ENCODE measurements at places on chromosomes 16 and 17.

DNA sequence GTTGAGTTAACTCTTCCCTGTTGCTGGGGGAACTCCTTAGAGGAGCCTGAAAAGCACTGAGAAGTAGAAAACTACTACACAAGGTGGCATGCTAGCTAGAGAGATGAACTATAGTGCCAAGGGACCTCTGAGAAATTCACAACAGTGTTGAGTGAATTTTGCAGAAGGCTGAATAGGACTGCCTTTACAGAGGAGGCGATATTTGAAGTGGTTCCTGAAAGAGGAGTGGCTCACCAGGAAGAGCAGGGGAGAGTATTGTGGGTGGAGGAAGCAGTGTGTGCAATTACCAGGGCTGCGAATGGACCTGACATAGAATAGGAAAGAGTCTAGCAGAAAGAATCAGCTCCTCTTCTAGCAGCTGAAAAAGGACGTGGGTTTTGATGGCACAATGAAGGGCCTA is 66.4 kb downstream of the CDK5R1 start:
- no peak for DNase-seq

- DNase-seq: no peak
These were observed 4.8 kb downstream of the ATP2A3 start for GRCh38 chr17:3959295-3959899.

DNA sequence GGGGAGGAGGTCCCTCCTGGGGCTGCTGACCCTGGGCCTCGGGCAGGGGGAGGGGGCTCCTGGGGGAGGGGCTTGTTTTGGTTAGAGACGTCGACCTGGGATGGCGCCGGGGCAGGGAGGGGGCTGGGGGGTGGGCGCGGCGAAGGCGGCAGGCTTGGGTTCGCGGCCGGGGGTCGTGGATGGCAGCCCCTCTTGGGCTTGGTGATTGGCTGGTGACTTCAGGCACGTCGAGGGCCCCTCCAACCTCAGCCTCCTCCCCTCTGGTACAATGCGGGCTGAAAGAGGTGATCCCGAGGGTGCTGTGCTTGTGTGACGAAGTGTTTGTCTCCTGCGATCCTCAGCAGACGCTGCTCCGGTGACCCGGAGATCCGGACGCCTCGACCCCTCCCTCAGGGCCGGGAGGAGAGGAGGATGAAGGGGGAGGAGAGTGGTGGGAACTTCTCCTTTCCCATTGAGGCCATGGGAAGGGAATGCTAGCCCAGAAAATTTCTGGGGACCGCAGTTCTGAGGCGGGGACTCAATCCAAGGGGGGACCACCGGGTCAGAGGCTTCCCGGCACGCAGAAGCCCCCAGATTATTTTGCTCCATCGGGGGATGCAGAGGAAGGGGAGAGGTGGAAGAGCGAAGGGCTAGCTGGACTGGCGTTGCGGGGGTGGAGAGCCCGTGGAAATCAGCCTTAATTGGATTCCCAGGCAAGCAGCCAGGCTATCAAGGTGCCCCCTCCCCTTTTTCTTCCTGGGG is 43.9 kb downstream of the RAI1 start:
- no peak for DNase-seq

DNA sequence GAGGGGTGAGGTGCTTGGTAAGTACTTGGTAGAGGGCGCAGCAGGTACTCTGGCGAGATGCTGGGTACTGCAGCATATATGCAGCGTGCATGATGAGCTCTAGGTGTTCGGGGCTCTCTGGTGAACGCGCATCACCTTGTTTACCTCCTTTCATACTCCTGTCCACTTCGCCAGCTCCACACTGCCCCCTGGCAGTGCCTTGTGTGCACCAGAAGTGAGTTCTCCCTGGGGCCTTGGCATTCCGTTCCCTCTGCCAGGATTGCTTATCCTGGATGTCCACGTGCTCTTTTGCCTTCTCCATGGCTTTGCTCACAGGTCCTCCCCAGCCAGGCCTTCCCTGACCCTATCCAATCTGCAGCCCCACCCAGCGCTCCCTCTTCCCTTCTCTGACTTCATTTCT is 154.2 kb downstream of the MRM1 start:
- DNase-seq: peak; percentile 22

GRCh38 chr17:14011740-14012405 is 57.4 kb upstream of the COX10 start:
- no peak for DNase-seq

DNA sequence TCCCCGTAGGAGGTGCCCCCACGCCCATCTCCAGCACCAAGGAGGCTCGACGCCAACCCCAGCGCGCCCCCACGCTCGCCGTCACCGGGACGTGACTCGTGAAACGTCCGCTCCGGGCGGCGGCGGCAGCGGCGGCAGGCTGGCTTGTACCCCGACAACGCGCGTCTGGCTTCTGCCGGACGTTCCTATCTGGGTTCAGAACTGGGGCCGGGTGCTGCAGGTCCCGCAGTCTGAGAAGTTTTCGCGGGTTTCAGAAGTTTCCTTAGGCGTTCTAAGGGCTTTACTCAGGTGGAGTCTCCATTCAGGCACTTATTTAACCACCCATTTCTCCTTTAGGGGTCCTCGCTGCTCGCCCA is 672 bp upstream of the ALKBH5 start:
- peak; percentile 68 for DNase-seq

- no peak for DNase-seq
These were observed 5.9 kb upstream of the ADGRG3 start for GRCh38 chr16:57661936-57662906.

GRCh38 chr17:56910509-56911235 is 3.2 kb downstream of the TRIM25 start:
- no peak for DNase-seq

GRCh38 chr17:44314524-44314868 is 6.1 kb downstream of the RUNDC3A start:
- no peak for DNase-seq

DNA sequence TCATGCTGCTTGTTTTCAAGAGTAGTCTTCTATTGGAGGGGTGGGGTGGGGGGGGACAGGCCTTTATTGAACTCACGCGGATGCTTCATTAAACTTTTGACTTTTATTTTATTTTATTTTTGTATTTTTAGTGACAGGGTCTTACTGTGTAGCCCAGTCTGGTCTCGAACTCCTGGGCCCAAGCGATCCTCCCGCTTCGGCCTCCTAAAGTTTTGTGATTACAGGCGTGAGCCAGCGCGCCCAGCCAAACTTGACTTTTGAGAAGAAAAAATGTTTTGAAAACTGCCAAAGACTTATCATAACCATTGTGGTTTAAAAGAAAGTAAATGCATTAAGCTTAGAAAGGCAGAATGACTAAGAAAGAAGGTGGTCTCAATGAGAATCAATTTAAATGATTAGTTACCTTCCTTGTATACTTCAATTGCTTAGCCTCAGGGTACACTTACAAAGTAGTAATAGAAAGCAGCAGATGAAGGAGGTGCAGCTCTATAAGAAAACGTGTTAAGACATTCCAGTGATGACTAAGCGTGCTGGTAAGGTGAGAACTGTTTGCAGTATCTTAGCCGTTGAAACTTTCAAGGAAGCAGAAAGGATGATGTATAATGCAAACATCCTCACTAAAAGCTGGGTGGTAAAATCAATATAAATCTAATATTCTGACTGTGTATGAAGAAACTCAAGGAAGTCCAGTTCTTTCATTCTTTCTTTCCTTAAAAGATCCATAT is 1.2 kb downstream of the AP2B1 start:
- no peak for DNase-seq

DNA sequence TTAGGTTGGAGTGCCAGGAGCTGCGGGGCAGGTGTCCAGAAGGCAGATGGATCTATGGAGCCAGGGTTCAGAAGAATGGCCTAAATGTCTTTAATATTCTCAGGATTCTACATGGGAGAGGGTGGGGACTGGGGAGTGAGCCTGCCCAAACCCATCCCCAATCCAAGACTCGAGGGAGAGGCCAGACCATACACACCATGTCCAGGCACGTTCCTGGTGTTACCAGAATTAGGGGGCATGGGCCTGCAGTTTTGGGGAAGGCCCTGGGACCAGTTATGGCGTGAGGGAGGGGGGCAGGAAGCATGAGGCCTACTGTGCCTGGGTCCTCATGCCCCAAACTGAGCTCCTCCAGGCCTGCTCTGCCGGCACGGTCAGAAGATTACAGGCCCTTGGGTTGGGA is 1.9 kb downstream of the TAX1BP3 start:
- no peak for DNase-seq

DNA sequence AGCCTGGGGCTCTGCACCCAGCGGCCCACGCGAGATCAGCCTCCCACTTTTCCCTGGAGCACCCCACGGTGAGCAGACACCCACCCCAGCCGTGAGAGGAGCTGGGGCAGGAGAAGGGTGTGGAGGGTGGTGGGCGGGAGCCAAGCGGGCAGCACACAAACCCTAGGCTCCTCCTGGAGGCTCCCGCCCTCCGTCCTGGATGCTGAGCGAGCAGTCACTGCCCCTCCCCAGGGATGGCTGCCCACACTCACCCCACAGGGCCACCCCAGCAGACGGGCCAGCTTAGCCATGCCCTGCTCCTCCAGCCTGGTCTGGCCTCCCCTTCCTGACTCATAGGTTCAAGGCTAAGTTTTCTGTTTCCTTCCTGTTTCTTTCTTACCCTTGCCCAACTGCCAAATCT is 15.7 kb upstream of the ABCC3 start:
- DNase-seq: no peak

- DNase-seq: no peak
These were observed 137.7 kb downstream of the TMEM132E start for GRCh38 chr17:34717092-34717491.

- no peak for DNase-seq
These were observed 171.6 kb downstream of the SHISA6 start for GRCh38 chr17:11412654-11413053.

GRCh38 chr16:54347961-54348360 is 61.4 kb upstream of the IRX3 start:
- no peak for DNase-seq

- DNase-seq: no peak
These were observed 50.3 kb downstream of the N4BP1 start for GRCh38 chr16:48559462-48560211.

GRCh38 chr16:65306722-65307121 is 184.9 kb upstream of the CDH11 start:
- DNase-seq: no peak

DNA sequence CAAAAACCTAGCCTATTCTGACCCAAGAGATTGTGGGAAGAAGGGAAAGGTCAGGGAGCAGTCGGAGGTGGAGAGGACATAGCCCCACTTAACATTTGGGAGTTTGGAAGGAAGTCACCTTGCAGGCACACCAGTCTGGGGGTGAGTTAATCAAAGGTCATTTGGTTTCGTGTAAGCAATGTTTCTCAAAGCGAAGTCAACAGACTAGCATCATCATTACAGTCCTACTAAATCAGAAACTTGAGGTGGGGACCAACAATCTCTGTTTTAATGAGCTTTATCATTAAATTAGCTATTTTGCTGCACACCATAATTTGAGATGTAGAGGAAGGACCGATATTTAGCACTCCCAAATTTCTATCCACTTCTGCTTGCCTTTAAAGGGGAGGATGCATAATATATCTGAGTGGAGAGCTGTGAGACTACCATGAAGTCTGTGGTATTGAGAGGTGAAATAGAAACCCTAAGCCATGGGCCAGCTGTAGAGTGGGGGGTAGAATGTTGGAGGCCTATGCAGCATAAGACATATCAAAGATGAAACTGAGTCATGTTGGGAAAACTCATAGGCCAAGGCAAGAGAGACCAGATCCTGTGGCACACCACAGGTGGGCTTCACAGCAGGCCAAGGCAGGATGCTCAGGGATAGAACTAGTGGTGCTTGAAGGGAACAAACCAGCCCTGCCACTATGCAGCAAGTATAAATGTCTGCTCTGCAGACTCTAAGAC is 141.7 kb upstream of the ANKFN1 start:
- DNase-seq: no peak

GRCh38 chr16:56477096-56477878 is 25.9 kb downstream of the OGFOD1 start:
- DNase-seq: no peak

DNA sequence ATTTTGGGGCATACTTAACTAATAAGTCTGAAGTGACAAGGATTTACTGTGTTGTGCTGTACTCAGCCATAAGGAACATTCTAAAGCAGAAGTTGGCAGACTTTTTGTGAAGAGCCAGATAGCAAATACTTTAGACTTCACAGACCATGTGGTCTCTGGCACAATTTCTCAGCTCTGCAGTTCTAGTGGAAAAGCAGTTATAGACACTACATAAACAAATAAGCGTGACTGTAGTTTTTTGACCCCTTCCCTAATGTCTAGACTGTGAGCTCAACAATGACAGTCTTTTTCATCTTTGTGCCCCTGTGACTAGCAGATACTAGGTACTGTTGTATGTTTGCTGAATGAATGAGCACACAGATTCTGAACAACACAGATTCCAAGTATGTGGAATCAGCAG is 4.9 kb downstream of the RPAIN start:
- DNase-seq: no peak

DNA sequence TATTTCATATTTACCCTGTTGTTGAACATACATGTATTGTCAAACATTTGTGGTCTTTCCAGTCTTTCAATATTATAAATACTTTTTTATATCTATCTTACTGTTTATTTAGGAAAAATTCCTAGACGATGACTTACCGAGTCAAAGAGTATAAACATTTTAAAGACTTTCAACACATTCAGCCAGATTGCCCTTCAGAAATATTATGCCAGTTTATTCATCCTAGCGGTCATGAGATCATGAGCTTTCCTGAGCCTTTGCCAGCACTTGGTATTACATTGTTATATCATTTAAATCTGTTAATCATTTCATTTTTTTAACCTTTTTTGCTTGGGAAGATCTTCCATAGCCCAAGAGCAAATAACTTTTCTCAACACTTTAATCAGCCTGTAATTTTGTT is 197.4 kb downstream of the SPECC1 start:
- no peak for DNase-seq

DNA sequence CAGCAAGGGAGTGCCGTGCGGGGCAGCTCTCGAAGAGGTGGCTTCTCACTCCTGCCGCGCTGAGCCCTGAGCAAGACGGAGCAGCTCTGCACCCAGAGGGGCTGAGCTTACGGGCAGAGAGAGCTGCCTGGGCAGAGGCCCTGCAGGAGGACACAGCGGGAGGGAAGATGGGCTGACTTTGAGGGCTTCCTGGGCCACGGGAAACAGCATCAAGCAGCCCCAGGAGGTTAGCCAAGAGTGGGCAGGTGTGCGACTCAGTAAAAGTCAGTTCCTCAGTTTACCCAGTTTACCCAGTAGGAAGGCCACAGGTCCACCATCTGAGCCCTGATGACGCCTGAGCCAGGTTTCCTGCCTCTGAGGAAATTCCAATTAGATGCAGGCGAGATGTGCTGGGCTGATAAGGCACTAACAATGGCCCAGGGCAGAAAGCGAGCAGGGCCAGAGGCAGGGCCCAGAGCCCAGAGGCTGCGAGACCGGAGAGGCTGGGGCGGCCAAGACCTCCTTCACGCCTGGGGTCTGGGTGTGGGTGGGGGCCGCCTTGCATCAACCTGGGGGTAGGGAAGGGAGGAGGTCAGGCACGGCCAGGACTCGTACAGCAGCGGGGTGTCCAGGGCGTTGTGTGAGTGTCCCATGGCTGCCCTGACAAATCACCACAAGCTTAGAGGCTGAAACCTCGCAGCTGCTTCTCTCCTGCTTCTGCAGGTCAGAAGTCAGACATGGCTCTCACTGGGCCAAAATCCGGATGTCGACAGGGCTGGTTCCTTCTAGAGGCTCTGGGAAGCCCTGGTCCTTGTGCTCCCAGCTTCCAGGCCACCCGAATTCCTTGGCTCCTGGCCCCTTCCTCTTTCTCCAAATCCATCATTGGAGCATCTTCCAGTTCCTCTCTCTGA is 32.0 kb upstream of the CIBAR2 start:
- DNase-seq: no peak

GRCh38 chr17:58527306-58527705 is 12.9 kb upstream of the MTMR4 start:
- DNase-seq: no peak

- peak; percentile 35 for DNase-seq
These were observed 10.7 kb upstream of the ZNF19 start for GRCh38 chr16:71499775-71500364.
